ENCODE measurements at places on chromosomes 6 and 20.

DNA sequence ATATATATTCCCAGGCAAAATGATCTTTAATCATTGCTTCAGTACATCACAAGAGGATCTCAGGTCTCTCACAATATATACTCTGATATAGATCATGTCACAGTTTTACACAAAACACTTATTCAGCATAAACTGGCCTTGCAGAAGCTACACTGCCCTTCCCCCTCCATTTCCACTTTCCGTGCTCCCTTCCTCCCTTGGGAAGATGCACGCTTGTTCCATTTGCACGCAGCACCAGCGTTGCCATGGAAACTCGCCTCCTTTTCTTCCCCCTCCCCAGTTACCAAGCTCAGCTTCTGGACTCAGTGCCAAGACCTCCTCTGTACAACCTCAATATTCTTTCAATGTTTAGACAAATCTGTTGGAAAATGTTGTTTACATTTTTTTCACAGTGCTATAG, 154.6 kb downstream of the RFPL4B start:
- no peak for DNase-seq

GRCh38 chr20:22905658-22906057, 129.5 kb upstream of the SSTR4 start:
- no peak for DNase-seq

DNA sequence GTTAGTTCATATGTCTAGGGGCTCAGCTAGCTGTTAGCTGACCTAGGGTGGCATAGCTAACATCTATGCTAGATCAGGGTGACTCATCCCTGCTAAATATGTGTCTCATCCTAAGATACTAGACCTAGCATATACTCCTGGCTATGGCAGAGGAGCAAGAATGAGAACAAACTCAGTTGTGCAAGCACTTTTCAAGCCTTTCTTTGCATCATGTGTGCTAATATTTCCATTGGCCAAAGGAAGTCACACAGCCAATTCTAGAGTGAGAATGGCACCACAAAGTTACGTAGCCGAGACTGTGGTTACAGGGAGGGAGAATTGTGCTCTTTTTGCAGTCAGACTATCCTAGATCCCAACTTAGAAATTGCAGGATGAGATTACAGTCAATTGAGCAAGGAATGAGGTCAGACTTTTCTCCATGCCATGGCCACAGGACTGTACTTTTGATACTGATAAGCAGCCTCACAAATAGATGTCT, 78.7 kb downstream of the PLCB4 start:
- no peak for DNase-seq

DNA sequence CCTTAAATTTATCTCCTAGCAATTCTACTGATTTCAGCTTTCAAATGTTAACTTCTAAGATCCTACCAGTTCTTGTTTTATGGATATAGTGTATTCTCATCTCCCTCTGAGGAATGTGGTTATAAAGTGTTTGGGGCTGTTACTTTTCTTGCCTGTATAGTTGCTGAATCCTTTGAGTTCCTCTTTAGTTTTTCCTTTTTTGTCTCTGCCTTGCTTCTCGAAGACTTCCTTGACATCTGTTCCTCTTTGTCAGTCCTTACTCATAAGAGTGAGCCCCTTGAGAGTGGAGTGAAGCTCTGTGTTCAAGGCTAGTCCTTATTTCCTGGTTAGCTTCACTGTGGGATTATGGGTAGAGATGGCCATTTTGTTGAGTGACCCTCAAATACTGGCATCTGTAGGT, 84.6 kb downstream of the ELOVL4 start:
- no peak for DNase-seq

DNA sequence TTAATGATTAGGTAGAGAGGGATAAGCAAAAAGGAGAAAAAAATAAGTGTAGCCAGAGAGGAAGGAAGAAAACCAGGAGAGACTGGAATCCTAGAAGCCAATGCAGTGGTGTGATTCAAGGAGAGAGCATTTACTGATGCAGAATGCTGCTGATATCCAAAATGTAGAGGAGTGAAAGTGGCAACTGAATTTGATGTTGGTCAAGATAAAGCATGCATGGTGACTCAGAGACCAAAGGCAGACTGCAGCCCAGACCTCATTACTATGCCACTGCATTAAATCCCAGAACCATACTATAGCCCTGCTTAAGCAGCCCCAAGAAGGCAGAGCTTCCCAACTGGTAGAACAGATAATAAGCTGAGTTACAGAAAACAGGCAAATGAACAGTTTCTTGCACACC, 15.8 kb downstream of the KLHL32 start:
- DNase-seq = no peak

GRCh38 chr6:34028691-34029360, 117.1 kb downstream of the GRM4 start:
- DNase-seq = no peak

- no peak for DNase-seq
Measured at GRCh38 chr20:58584051-58584824, 66.8 kb upstream of the STX16 start.

GRCh38 chr6:30135147-30135546, 793 bp upstream of the TRIM40 start:
- no peak for DNase-seq

GRCh38 chr6:72816022-72816421, 194.2 kb downstream of the KCNQ5 start:
- no peak for DNase-seq

- DNase-seq = no peak
Measured at GRCh38 chr20:35472209-35472608, 16.8 kb downstream of the CEP250 start.

GRCh38 chr6:89122625-89123024, 4.8 kb upstream of the SRSF12 start:
- DNase-seq = no peak

GRCh38 chr6:18055714-18056382, 66.6 kb downstream of the NHLRC1 start:
- DNase-seq = no peak

Measured in T-helper 1 cell (primary cell).